A549 treated with CORT108297 at 1 μM for 4 hours (cell line): ENCODE measurements at places on chromosomes 11 and 22. TPM values are rescaled to one million over a fixed set of nuclear protein-coding genes. Genes with fewer than 3 reads are reported as not detected.

Gene OR8G1
- not detected in 5 replicates for total RNA-seq

Gene MYO18B
- 0.01 to 0.08 TPM (median 0.03 TPM) in 4 of 5 replicates, not detected in the other for total RNA-seq

Gene LRRC10B
- 0.06 to 0.25 TPM (median 0.11 TPM) in 5 replicates for total RNA-seq

Gene FGF19
- 0.03 to 0.08 TPM in 2 of 5 replicates, not detected in the others for total RNA-seq

Gene MAFF
- total RNA-seq, result 12.8 to 21.1 TPM (median 14.1 TPM) in 5 replicates

Gene OR5B21
- total RNA-seq, result not detected in 5 replicates

Gene MIAT
- total RNA-seq, result 0.24 to 0.48 TPM (median 0.29 TPM) in 5 replicates

Gene ARSA
- 18.8 to 26.8 TPM (median 24.2 TPM) in 5 replicates for total RNA-seq

Gene SERPIND1
- total RNA-seq, result 0.05 to 0.08 TPM in 2 of 5 replicates, not detected in the others

Gene KLHL35
- 0.63 to 1.8 TPM (median 1.1 TPM) in 5 replicates for total RNA-seq

Gene PRODH
- total RNA-seq, result 0.32 to 1.1 TPM (median 0.51 TPM) in 5 replicates

Gene PTGDR2
- total RNA-seq, result 0.06 to 0.08 TPM (median 0.07 TPM) in 4 of 5 replicates, not detected in the other

Gene LBHD1
- 3.6 to 6.2 TPM (median 5.3 TPM) in 5 replicates for total RNA-seq

Gene PLAAT5
- 0.05 to 0.06 TPM in 2 of 5 replicates, not detected in the others for total RNA-seq

Gene ABCC8
- total RNA-seq, result 1.5 to 2.3 TPM (median 1.8 TPM) in 5 replicates

Gene CASP12
- total RNA-seq, result not detected in 5 replicates

Gene ALDH3B2
- total RNA-seq, result not detected in 5 replicates

Gene XKR3
- total RNA-seq, result not detected in 5 replicates

Gene FBLN1
- 35.9 to 51.1 TPM (median 49.6 TPM) in 5 replicates for total RNA-seq

Gene GRK3
- total RNA-seq, result 3.2 to 4.2 TPM (median 3.6 TPM) in 5 replicates

Gene SAA4
- not detected in 5 replicates for total RNA-seq

Gene OR5AR1
- total RNA-seq, result not detected in 5 replicates

Gene ENTHD1
- not detected in 5 replicates for total RNA-seq

Gene DCUN1D5
- total RNA-seq, result 61.8 to 70.2 TPM (median 66.7 TPM) in 5 replicates

Gene PRR5
- total RNA-seq, result 12.2 to 20.9 TPM (median 20.2 TPM) in 5 replicates

Gene MGAT3
- total RNA-seq, result 0.28 to 0.57 TPM (median 0.47 TPM) in 5 replicates

Gene C11orf97
- total RNA-seq, result not detected in 5 replicates

Gene POU2AF1
- not detected in 5 replicates for total RNA-seq

Gene SPI1
- total RNA-seq, result 0.10 to 0.16 TPM in 2 of 5 replicates, not detected in the others

Gene UNC93B1
- total RNA-seq, result 57.5 to 90.4 TPM (median 87.5 TPM) in 5 replicates

Gene ST14
- 0.03 to 0.13 TPM (median 0.05 TPM) in 4 of 5 replicates, not detected in the other for total RNA-seq

Gene OR51E2
- total RNA-seq, result not detected in 5 replicates

Gene ISX
- not detected in 5 replicates for total RNA-seq

Gene CSNK2A3
- total RNA-seq, result 1.4 to 2.3 TPM (median 1.8 TPM) in 5 replicates

Gene SCN4B
- 0.03 to 0.08 TPM (median 0.07 TPM) in 5 replicates for total RNA-seq

Gene BCO2
- 0.40 to 1.2 TPM (median 0.80 TPM) in 5 replicates for total RNA-seq

Gene CECR2
- total RNA-seq, result 0.06 to 0.12 TPM (median 0.09 TPM) in 5 replicates

Gene OR51E1
- not detected in 5 replicates for total RNA-seq

Gene PGA3
- 0.06 TPM in 1 of 5 replicates, not detected in the others for total RNA-seq

Gene OR56A3
- not detected in 5 replicates for total RNA-seq

Gene GGT5
- 1.8 to 3.1 TPM (median 2.5 TPM) in 5 replicates for total RNA-seq

Gene KIF18A
- total RNA-seq, result 13.5 to 21.0 TPM (median 15.5 TPM) in 5 replicates

Gene SEPTIN5
- total RNA-seq, result 7.7 to 10.7 TPM (median 10.2 TPM) in 5 replicates

Gene RIMBP3B
- total RNA-seq, result 0.29 to 0.62 TPM (median 0.51 TPM) in 5 replicates

Gene AQP11
- 2.1 to 2.8 TPM (median 2.6 TPM) in 5 replicates for total RNA-seq

Gene TRIOBP
- total RNA-seq, result 23.0 to 37.4 TPM (median 35.1 TPM) in 5 replicates

Gene SEC14L2
- total RNA-seq, result 25.7 to 46.7 TPM (median 42.7 TPM) in 5 replicates

Gene XPNPEP3
- total RNA-seq, result 6.4 to 10.2 TPM (median 8.9 TPM) in 5 replicates

Gene RFPL1
- total RNA-seq, result not detected in 5 replicates

Gene SLC25A22
- 23.7 to 39.6 TPM (median 37.1 TPM) in 5 replicates for total RNA-seq

Gene MOGAT2
- total RNA-seq, result not detected in 5 replicates

Gene RPL3
- total RNA-seq, result 1,748 to 2,379 TPM (median 1,762 TPM) in 5 replicates

Gene PARVG
- 0.01 TPM in 1 of 5 replicates, not detected in the others for total RNA-seq

Gene APOL4
- total RNA-seq, result not detected in 5 replicates

Gene ACRV1
- not detected in 5 replicates for total RNA-seq

Gene ATF4
- 310 to 392 TPM (median 356 TPM) in 5 replicates for total RNA-seq

Gene DGAT2
- total RNA-seq, result 1.5 to 3.1 TPM (median 2.0 TPM) in 5 replicates

Gene ESAM
- total RNA-seq, result 9.1 to 13.4 TPM (median 12.1 TPM) in 5 replicates

Gene DGCR6
- 0.63 to 1.7 TPM (median 1.3 TPM) in 5 replicates for total RNA-seq

Gene EXPH5
- total RNA-seq, result 0.01 to 0.05 TPM (median 0.02 TPM) in 5 replicates
